Activated CD4-positive, alpha-beta T cell treated with anti-CD3 and anti-CD28 coated beads, Interleukin-2, amount 10 ng/mL, durations not matched to agents 24 days and 14 days (primary cell): ENCODE measurements at places on chromosomes 4 and X. TPM values are rescaled to one million over a fixed set of nuclear protein-coding genes. Genes with fewer than 3 reads are reported as not detected.

- DNase-seq = no peak
Observed at GRCh38 chrX:28016823-28017222, 35.6 kb upstream of the DCAF8L1 start.

The NEXMIF gene
- 0.47 and 0.54 TPM in 2 replicates for total RNA-seq

- DNase-seq = no peak
Observed at GRCh38 chr4:65416891-65417290, 253.4 kb downstream of the EPHA5 start.

The ARSD gene
- total RNA-seq = 1.2 and 1.8 TPM in 2 replicates

The TLR7 gene
- 0.12 and 0.17 TPM in 2 replicates for total RNA-seq

- DNase-seq = no peak
Observed at GRCh38 chrX:23383411-23383810, 48.8 kb downstream of the PTCHD1 start.

The SRPX2 gene
- total RNA-seq = not detected in 2 replicates

- DNase-seq = no peak
Observed at GRCh38 chrX:431056-431455, 44.3 kb upstream of the PPP2R3B start.

The GAGE12F gene
- total RNA-seq = not detected in 2 replicates
